CD4-positive, CD25-positive, alpha-beta regulatory T cell (primary cell): ENCODE measurements at places on chromosomes 5 and 9. TPM values are rescaled to one million over a fixed set of nuclear protein-coding genes. Genes with fewer than 3 reads are reported as not detected.

Gene CENPP
- polyA plus RNA-seq, result 3.2 TPM

Gene ISCA1
- polyA plus RNA-seq, result 62.4 TPM

Gene TICAM2
- not detected for polyA plus RNA-seq

Gene SPATA31E1
- not detected for polyA plus RNA-seq

Gene PLPP7
- polyA plus RNA-seq, result not detected

Gene CARTPT
- not detected for polyA plus RNA-seq

Gene RNF180
- not detected for polyA plus RNA-seq

Gene PFN3
- polyA plus RNA-seq, result not detected

Gene FRMD3
- polyA plus RNA-seq, result not detected

Gene PLPPR1
- not detected for polyA plus RNA-seq

Gene GLDC
- polyA plus RNA-seq, result 0.38 TPM

Gene SNCAIP
- polyA plus RNA-seq, result not detected

Gene PALM2AKAP2
- polyA plus RNA-seq, result 0.11 TPM

Gene TPM2
- not detected for polyA plus RNA-seq

Gene ZNF346
- 13.2 TPM for polyA plus RNA-seq

Gene NRARP
- not detected for polyA plus RNA-seq

Gene CD274
- 1.5 TPM for polyA plus RNA-seq

Gene PTGES
- not detected for polyA plus RNA-seq

Gene RNF183
- not detected for polyA plus RNA-seq

Gene TAF1L
- not detected for polyA plus RNA-seq

Gene LCN9
- not detected for polyA plus RNA-seq

Gene NEUROG1
- polyA plus RNA-seq, result not detected

Gene AUH
- 16.5 TPM for polyA plus RNA-seq

Gene SOX30
- polyA plus RNA-seq, result 0.84 TPM

Gene PPP3R2
- 0.22 TPM for polyA plus RNA-seq

Gene ALDH7A1
- polyA plus RNA-seq, result 0.59 TPM

Gene ADAMTSL2
- not detected for polyA plus RNA-seq

Gene EIF4EBP3
- polyA plus RNA-seq, result 28.4 TPM

Gene NTNG2
- polyA plus RNA-seq, result 0.50 TPM

Gene FABP6
- not detected for polyA plus RNA-seq

Gene PCA3
- polyA plus RNA-seq, result not detected

Gene HACD4
- 11.9 TPM for polyA plus RNA-seq

Gene PCSK5
- 0.47 TPM for polyA plus RNA-seq

Gene C5orf58
- 0.44 TPM for polyA plus RNA-seq

Gene SPINK7
- not detected for polyA plus RNA-seq

Gene SURF6
- 5.4 TPM for polyA plus RNA-seq

Gene RMRP
- polyA plus RNA-seq, result not detected

Gene LHX3
- not detected for polyA plus RNA-seq

Gene KCNV2
- not detected for polyA plus RNA-seq

Gene CNTLN
- 0.29 TPM for polyA plus RNA-seq

Gene HARS2
- 22.7 TPM for polyA plus RNA-seq

Gene SHISAL2B
- not detected for polyA plus RNA-seq

Gene NSG2
- polyA plus RNA-seq, result not detected

Gene ARL10
- 2.0 TPM for polyA plus RNA-seq

Gene MARCOL
- polyA plus RNA-seq, result not detected

Gene NUTM2F
- polyA plus RNA-seq, result not detected

Gene HAUS6
- 4.9 TPM for polyA plus RNA-seq

Gene DOK3
- 0.13 TPM for polyA plus RNA-seq

Gene PCDHAC1
- polyA plus RNA-seq, result not detected

Gene PCDHA8
- not detected for polyA plus RNA-seq

Gene AGXT2
- polyA plus RNA-seq, result not detected

Gene IL3
- polyA plus RNA-seq, result not detected

Gene SV2C
- polyA plus RNA-seq, result 0.05 TPM

Gene GFI1B
- polyA plus RNA-seq, result 0.05 TPM

Gene PSAT1
- polyA plus RNA-seq, result 32.7 TPM

Gene LECT2
- polyA plus RNA-seq, result not detected

Gene SPATA31D4
- polyA plus RNA-seq, result not detected
